T-helper 2 cell (primary cell): ENCODE measurements at places on chromosomes 7 and 10.
A peak's percentile ranks its signal among the peaks of the same experiment; 100 is the strongest.

- DNase-seq: no peak
Measured at GRCh38 chr7:7970237-7970530, 1.6 kb downstream of the GLCCI1 start.

DNA sequence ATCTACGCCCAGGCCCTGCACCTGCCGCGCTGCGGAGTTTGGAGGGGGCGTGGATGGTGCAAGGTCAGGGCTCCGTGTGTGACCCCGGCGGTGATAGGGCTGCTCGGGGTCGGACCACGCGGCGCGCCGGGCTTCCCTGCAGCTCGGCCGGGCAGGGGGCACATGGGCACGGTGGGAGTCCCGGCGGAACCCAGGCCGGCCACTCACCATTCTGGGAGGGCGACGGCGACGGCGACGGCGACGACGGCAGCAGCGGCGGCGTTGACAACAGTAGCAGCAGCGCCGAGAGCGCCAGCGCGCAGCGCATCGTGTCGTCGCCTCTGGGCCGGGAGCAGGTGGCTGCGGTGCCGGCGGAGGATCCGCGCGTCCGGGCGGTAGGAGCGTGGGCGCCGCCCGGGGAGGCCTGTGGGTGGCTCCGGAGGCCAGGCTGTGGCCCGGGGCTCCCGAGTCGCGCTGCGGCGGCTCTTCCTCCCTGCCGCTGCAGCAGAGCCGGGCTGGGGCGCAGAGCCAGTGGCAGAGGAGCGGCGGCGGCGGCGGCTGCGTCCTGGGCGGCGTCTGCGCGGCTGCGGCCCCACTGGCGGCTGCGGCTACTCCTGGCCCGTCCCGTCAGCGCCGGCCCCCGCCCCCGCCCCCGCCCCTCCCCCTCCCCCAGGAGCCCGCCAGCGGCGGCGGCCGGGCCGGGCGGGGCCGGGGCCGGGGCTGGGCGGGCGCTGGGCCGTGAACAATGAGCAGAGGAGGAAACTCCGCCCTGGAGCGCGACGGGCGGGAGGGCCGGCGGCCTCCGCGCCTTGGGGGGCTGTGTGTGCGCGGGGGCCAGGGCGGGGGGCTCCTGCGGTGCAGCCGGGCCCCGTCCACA is at the start of gene PODXL:
Gene PODXL, minus strand, starts transcription at position 576 of the 856 bp plus-strand sequence. Its CDS starts 269 bp downstream, at position 307.
- DNase-seq: peak; percentile 18

DNA sequence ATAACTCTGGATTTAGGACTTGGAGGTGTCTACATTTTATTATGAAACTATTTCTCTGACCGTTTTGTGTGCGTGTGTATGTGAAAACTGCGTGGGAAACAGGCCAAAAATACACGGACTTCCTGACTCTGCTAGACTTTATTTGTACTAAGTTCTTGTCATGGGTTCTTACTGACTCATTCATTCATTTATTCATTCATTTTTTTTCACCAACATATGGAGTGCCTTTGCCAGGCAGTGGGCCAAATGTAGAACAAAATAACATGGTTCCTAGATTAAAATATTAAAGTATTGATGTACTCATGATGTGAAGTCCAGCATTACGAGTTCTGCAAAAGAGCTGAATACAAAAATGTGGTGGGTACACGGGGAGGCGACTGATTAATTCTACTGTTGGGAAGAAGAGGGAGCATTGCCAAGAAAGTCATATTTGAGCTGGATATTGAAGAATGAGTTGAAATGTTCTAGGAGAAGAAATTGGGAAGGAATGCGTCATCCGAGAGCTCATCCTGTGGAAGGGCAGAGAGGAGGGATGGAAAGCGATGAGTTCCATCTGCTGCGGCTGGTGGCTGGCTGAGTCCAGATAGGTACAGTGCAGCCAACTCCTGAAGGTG is 24.6 kb downstream of the CACNB2 start:
- no peak for DNase-seq

- peak; percentile 45 for DNase-seq
Measured at GRCh38 chr10:22253580-22253882, 35.7 kb upstream of the EBLN1 start.

- no peak for DNase-seq
Measured at GRCh38 chr7:116863936-116864500, 1.6 kb downstream of the CAPZA2 start.

DNA sequence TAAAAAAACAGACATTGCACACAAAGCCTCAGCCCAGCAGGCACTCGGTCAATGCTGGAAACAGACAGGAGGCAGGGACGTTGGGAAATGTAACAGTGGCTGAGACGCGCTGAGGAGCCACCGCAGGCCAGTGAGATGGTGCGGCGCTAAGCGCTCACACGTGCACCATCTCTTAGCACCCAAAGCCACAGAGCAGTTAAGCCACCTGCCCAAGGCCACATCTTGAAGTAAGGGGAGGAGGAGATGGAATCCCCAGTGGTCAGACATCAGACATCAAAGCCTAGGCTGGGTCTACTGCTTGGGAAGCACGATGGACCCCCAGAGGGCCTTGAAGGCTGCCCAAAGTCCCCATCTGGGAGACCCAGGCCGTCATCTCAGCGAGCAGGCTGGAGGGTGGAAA is 15.6 kb downstream of the LAT2 start:
- no peak for DNase-seq

DNA sequence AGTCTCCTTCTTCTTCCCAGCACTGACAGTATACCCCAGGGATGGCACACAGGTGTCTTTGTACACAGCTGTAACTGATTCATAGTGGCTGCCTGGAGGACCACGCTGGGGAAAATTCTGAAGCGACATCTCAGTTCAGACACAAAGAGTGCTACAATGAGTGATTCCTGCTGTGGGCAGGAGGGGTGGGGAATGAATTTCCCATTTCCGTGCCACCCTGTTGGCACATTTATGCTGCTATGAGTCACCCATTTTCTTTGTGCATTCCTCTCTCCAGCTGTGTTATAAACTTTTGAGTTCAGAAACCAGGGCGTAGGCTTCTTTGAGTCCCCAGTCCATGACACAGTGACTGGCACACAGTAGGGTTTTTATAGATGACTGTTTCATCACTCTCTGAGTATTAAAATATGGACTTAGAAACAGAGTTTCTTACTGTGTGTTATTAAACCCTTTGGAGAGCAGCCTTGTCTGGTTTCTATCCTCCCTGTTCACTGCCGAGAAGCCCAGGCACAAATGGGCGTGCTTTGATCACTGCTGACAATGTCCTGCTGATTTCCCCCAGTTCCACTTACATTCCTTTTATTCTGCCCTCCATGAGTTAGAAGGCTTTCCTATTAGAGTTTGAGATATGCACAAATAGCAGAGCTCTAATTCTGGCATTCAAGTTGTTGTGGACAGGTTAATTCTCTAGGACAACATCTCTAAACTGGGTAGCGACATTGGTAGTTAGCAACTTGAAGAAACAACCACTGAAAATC is 24.0 kb upstream of the NPS start:
- no peak for DNase-seq

- no peak for DNase-seq
Measured at GRCh38 chr10:47260505-47261111, 39.4 kb upstream of the GDF10 start.

DNA sequence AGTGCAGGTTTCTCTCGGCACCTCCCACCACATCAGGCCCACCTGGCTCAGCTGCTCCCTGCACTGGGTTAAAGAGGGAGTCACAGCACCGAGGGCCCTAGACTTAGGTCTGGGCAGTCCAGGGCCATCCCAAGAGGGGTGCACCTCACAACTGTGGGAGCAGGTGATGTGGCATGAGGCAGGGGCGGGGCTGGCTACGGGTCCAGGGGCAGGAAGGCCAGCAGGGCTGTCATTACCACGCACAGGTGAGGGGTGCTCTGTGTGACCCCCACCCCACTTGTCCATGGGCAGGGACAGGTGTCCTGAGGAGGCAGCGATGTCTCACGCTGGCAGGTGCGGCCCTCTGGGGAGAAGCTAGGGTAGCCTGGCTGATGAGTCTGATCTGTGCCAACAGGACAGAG is 40.5 kb upstream of the DPYSL4 start:
- no peak for DNase-seq

DNA sequence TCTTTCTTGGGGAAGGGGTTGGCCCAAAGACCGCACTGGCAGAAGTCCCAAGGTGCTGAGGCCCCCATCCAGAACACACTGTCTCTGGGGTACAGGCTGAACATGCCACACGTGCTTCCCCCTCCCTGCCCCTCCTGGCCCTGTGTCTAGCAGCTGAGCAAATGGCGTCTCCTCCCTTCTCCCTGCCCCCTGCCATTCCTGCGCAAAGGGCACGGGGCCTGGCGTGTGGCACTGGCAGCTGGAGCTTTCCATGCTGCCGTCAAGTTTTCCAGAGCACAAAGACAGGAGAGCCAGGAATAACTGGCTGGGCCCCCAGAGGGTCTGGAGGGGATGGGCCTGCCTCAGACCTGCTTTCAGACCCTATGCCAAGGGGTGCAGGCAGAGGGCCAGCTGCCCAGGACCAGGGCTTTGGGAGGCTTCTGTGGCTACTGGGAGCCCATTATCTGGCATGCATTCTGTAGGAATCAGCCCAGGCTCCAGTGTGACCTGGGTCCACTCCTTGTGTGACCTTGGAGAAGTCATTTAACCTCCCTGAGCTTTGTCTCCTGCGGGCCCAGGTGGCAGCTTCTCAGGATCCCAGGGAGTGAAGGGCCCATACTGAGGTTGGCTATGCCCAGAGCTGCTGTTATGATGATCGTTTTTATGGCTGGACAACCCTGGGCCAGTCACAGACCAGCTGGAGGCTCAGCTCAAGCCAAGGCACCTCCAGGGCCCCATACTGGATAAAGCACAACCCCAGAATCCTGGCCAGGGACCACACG is 710 bp upstream of the LDB3 start:
- no peak for DNase-seq

DNA sequence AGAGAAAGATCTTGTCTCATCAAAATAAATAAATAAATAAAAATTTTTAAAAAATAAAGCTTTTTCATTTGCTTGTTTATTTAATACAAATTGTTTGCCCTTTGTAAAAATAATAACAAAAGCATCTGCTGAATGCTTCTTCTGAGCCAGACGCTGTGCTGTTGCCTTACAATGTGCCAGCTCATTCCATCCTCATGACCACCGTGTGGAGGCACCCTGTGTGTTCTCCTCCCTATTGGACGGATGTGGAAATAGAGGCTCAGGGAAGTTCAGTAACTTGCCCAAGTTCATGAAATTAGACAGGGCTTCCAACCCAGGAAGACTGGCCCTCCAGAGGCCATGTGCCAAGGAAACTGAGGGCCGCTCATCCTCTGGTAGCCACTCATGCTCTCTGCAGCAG is 120.6 kb downstream of the SH3PXD2A start:
- no peak for DNase-seq

GRCh38 chr7:94890216-94890615 is 17.2 kb upstream of the PPP1R9A start:
- no peak for DNase-seq

DNA sequence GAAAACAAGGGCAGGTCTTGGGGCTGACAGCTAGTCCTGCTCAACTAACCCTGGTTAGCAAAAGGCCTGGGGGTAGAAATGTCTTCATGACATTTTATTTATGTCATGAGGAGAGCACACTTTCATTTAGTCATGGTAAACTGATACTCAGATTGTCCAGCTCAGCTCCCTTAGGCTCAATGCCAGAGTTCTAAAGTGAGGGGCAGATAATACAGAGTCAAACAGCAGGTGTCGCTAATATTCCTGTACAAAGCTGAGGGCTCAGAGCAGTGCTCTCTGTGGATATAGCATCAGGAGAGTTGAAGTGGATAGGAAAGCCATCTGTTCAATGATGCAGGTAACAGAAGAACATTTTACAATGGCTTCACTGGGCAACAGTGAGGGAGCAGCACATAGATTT is 26.8 kb upstream of the CALCR start:
- DNase-seq: no peak

DNA sequence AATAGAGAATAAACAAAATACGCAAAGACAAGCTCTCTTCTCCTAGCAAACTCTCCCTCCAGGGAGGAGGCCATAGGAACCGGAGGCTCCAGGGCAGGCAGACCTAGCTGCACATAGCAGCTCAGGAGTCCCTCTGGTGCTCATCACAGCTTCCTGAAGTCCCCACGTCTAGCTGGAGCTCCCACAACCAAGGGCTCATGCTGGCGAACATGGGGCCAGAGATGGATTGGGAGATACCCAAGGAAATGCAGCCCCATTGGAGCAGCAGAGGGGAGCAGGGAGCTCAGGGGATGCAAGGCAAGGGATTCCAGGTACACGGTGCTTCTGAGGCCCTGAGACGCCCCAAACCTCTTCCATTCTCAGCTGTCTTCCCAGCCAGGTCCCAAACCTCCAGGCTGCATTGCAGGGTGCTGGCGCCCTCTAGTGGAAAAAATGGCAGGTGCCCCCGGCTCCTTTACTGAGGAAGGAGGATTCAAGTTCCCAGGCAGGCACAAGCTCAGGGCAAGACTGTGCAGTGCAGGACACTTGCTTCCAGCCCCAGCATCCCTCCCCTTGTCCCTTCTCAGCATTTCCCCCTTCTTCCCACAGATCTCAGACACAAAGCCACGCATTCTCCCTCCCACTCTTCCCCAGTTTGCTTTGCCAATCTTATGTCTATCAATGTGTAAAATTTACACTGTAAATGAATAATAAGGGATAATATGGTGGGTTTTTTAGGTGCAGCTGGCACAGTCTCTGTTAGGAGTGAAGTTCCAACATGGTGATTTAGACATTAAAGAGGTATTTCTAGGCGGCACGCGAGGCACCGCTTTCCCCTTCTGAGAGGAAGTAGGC is 46.2 kb downstream of the GPAM start:
- peak; percentile 33 for DNase-seq

DNA sequence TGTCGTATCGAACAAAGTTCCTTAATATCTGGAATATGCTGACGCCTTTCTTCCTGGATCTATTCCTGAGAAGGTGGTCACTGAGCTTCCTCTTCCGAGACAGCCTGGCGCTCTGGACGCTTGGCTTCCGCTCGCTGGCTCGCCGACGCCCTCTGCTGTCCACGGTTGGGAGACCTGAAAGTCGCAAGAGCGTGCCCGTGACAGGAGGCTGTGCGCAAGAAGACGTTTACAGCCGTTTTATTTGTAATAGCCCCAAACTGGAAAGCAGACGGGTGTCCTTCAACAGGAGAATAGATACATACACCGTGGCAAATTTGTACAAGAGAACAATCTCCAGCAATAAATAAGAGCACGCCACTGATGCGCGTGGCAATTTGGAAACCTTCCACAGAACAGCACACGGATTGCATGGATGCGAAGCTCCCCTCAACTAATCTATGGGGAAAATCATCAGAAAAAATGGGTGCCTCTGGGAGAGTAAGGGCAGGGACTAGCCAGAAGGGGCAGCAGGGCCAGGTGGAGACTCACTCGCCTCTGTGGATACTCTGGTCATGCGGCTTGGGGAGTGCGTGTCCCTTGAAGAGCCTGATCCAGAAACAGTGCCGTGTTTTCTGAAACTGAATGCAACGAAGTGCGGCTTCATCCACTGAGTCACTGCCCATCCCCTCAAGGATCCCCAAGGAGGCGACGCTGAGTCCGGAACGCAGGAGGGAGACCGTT is 41.5 kb upstream of the BNIP3 start:
- DNase-seq: peak; percentile 61

- DNase-seq: no peak
Measured at GRCh38 chr7:6252748-6253147, 19.7 kb downstream of the CYTH3 start.

DNA sequence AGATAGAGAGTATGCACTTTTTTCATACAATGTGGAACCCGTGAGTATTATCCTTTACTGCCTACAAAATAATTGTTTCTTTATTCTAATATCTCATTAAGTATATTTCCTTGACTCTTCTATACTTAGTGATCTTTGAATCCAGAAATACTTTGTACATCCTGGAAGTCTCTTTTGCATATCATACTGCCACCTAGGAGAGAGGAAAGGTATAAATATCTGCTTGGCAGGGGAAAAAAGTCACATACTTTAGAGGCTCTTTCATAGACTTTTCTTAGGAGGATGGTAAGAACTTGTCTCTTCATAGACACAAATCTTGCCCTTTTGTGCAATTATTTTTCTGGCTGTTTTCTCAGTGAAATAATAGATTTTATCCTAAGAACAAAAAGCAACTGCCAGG is 436.0 kb downstream of the PAXIP1 start:
- no peak for DNase-seq
